CMK (cell line): ENCODE measurements at places on chromosomes 12 and 14.

DNA sequence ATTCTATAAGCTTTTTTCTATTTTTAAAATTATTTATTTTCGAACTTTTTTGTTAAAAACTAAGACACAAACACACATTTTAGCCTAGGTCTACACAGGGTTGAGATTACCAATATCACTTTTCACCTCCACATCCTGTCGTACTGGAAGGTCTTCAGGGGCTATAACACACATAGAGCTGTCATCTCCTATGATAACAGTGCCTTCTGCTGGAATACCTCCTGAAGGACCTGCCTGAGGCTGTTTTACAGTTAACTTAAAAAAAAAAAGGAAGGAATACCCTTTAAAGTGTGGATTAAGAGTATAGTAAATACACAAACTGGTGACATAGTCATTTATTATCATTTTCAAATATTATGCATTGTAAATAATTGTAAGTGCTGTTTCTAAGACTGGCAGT, 43.0 kb downstream of the RASSF8 start:
- DNase-seq, result no peak

GRCh38 chr14:36646664-36647416, 14.8 kb upstream of the PAX9 start:
- no peak for DNase-seq

DNA sequence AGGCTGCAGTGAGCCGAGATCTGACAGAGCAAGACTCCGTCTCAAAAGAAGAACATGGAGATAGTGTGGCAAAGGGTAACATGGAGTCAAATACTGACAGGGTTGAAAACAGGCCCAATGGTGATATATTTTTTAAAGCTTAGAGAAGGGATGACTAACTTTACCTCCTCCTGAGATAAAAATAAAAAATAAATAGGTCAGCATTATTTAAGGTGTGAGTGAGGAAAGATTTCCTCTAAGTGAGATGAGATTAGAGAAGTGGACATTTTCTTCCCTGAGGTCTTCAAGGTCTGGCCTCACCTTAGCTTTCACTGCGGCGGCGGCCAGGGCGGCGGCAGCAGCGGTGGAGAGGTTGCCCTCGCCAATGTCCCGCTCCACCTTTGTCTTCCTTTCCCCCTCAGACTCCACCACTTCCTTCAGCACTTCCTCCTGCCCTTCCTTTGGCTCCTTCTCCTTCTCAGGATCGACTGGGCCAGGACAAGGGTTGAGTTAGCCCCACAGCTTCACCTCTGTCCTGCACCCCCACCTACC, 11.1 kb downstream of the MYL6 start:
- DNase-seq, result no peak

GRCh38 chr14:55120571-55121495, 8.2 kb upstream of the LGALS3 start:
- no peak for DNase-seq

- no peak for DNase-seq
Observed at GRCh38 chr12:8077207-8077606, 4.9 kb upstream of the NECAP1 start.

DNA sequence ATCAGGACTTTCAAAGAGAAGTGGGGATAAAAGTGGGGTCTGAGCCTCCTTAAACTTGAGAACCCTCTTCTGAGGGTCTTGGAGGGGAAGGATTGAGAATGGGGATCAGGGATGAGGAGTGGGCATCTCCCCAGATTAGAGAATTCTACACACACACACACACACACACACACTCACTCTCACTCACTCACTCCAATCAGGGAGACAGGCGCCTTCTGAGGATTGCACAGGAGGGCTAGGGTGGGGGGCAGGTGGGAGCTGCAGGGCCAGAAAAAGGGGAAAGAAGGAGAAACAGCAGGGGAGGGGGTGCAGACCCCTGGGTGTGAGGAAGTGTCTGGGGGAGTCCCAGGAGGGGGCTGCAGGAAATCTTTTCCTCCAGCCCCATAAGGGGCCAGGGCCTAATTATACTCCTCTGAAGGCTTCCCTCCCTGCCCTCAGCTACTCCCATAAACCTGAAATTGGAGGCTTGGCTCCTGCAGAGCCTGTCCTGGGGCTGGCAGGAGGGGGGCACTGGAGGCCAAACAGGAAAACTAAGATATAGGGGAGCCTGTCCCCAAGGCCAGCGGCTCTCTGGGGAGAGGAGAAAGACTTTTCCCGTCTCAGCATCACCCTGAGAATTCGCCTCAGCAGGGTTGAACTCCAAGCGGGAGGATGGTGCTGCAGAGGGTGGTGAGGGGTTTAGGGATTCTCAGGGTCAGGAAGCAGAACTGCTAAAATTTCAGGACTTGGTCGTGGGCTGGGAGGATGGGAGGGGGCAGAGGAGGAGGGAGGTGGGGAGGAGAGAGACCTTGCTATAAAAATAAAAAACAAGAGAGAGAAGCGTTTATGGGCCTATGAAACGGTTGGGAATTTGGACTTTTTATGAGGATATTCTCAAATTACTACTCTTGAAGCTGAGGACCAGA, 1.6 kb downstream of the HOXC9 start:
- DNase-seq, result no peak

GRCh38 chr12:3256103-3256631, 179.0 kb downstream of the TSPAN9 start:
- no peak for DNase-seq

DNA sequence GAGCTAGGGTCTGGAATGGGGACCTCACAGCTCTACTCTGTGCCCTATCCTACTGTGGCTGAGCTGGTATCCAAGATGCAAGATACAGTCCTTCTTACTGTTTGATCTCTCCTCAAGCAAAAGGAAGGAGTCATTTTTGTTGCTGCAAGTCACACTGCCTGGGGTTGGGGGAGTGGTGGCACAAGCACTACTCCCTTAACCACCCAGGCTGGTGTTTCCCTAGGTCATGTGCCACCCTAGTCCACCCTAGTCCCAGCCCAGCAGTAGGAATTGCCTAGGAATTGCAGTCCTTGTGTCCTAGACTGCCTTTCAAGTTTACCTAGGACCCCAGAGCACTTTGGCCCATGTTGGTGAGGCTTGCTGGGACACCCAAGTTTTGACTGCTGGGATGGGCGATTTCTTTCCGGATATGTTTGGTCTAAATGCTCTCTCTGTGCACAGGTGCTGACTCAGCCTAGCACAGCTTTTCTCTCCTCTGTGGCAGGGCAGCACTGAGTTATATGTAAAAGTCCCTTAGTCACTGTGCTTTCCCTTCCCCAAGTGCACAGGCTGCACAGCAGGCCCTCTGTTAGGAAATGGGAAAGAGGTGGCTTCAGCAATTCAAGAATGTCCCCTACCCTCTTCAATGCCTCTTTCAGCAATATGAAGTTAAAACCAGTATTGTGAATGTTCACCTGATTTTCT, 54.9 kb downstream of the SLC6A15 start:
- no peak for DNase-seq

GRCh38 chr14:74008843-74009499, 10.1 kb downstream of the ENTPD5 start:
- DNase-seq, result no peak

DNA sequence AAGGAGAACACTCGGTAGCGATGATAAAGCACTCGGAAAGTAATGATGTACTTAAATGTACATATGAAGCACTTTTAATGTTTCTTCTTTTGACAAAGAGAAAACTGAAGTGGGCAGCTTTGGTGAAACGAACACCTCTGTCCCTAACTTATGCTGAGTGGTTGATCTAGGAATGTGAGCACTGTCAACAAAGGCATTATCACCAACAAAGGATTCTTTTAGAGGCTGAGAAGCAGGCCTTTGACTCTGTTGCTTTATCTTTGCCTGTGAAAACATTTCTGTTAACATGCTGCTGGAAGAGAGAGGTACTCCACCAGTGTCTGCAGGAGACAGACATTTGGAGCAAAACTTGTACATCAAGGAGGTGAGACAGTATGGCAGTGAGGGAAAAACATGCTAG, 103.2 kb upstream of the VRK1 start:
- DNase-seq, result no peak

DNA sequence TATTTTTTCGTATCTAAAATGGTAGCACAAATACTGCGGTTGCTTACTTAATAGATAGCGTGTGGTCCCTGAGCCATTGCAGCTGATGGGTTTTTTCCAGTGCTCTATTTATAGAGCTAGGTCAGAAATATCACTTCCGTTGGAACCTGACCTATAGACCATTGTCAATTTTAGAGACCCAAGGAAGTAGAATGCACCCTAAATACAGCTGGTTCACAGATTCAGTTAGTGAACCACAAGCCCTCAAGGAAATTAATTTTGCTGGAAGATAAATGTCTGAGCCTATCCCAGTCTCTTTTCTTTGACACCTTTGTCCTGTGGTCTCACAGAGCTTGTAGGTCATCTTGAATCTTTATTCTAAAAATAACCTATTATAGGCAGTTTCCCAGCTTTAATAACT, 391.0 kb downstream of the ZFP36L1 start:
- DNase-seq, result no peak

GRCh38 chr14:53927171-53927570, 29.5 kb downstream of the BMP4 start:
- no peak for DNase-seq

DNA sequence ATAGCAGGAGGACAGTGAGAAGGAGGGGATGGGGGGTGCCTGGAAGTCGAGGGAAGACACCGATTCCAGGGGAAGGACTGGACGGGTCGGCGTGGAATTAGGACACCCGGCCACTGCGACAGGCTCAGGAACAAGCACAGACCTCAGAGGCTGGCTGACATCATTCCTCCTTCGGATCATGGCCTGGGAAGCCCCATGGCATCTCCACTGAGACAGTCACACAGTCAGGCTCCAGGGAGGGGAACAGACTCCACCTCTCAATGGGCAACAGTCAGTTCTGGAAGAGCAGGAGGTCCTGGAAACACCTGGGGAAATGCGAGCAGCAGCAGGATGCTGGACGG, 67.9 kb upstream of the FBRSL1 start:
- no peak for DNase-seq

DNA sequence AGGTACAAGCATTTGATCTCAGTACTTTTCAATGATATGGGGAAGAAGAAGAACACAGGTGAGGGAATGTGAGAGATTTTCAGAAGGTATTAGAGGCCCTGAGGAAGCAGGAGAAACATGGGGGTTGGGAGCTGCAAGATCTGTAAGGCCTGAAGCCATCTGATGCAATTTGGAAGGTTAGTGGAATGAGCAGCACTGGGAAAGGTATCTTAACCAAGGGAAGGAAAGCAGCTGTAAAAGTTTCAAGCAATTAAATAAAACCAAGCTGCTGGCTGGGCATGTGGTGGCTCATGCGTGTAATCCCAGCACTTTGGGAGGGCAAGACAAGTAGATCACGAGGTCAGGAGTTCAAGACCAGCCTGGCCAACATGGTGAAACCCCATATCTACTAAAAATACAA, 104.4 kb upstream of the PARP11 start:
- DNase-seq, result no peak

GRCh38 chr14:106518054-106518943, 991.9 kb downstream of the TMEM121 start:
- no peak for DNase-seq

DNA sequence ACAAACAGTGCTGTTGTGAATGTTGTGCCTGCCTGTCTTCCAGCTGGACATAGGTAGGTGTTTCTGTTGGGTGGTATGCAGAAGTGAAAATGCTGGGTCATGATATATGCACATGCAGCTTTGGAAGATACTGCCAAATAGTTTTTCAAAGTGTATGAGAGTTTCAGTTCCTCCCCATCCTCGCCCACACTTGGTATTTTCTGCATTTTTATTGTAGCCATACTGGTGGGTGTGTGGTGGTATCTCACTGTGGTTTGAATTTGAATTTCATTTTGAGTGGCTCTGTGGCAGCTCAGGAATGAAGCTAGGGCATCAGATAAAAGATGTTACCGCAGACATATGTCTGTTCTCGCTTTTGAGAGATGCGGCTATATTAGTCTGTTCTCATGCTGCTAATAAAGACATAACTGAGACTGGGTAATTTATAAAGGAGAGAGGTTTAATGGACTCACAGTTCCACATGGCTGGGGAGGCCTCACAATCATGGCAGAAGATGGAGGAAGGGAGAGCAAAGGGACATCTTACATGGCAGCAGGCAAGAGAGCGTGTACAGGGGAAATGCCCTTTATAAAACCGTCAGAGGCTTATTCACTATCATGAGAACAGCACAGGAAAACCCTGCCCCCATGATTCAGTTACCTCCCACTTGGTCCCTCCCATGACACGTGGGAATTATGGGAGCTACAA, 183.1 kb downstream of the CAND1 start:
- no peak for DNase-seq

DNA sequence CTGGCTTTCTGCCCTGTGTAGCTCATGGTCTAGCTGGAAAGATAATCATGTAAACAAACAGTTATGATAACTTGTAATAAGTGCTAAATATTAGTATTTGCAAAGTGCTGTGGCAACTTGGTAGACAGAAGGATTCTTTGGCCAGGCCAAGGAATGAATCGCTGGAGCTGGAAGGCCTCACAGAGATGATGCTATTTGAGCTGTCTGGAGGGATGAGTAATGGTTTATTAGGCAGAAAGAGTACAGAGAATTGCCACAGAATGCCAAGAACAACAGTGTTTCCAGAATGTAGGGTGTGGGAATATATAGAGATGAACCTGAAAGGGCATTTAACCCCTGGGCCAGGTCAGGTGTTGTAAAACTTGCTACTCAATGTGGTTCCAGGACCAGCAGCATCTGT, 27.6 kb downstream of the OTX2 start:
- no peak for DNase-seq

DNA sequence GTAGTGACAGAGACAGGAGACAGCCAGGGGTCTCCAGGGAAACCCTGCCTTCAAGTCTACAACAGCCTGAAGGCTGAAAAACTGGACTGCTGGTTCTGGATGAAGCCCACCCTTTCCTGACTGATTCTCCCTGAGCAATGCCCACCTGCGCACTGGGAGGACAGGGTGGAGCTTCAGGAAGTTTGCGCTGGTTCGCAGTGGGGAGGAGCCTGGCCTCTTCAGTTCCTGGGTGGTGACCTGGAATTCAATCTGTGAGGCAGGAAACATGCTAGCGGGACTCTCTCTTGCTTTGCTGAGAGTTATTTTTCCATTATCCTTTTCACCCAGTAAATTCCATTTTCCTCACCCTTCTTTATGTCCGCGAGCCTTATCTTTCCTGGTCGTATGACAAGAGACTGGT, 600.8 kb downstream of the TRHDE start:
- DNase-seq, result no peak

DNA sequence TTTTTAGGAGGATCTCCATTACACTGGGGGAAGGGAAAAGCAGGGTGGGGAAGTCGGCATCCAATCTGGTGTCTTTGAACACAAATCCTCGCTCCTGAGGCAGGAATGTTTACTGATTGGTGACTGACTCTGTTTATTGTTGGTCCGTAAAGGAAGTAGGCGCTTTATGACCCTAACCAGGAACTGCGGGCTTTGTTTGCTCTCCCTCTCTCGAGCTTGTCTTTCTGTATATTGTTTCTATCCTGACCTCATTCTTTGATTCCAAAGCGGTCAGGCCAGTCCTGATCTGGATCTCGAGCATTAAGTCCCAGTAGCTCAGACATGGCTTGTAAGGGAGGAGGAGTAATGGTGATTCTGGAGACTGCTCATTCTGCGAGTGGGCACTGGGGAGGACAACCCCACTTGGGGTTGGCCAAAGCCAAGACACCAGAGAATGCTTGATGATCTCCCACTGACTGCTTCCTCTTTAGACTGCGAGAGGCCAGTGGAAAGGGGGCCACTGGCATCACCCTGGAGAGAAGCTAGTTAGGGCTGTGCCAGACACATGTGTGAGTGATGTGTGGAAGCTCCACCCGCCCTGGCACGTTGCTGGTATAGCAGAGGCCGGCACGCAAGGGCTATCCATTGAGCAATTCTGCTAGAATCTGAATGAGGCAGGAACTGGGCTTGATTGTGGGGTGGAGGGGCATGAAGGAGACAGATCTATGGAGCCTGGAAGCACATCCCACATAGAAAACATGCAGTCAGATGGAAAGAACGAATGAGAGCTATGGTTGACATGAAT, 194.6 kb downstream of the PAX9 start:
- DNase-seq, result no peak

GRCh38 chr14:83883732-83884131, 1646.2 kb upstream of the FLRT2 start:
- DNase-seq, result no peak
